ENCODE measurements at places on chromosomes 12 and 14.

DNA sequence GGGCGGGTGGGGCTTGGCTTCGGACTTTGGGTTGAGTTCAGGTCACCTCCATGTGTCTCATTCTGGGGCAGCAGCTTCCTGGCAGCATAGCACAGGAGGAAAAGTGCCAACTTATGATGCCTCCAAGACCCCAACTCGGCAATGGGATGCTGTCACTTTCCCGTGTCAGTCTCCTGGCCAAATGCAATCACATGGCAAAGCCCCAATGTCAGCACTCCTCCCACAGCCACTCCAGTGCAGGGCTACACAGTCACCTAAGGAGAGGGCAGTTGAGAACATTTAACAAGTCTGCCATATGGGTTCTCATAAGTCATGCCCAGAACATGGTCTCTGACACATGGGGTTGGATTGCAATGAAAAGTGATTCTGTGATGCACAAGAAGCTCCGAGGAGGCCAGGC is 26.7 kb downstream of the ELK3 start:
- no peak for DNase-seq

- peak; percentile 86 for DNase-seq
Observed at GRCh38 chr12:56221232-56221756, 428 bp downstream of the RNF41 start.

DNA sequence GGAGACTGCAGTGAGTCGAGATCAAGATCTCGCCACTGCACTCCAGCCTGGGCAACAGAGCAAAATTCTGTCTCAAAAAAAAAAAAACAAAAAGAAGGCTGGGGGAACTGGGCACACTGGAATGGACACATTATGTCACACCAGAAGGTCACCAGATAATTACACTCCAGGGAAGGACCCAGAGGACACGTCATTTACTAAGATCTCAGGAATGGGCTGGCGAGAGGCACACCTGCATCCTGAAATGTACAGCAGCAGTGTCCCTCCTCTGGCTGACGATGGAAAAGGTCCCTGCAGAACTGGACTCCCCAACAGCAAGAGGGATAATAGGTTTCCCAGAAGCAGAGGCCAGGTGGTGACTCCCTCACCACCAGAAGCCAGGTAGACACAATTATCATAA is 243.5 kb downstream of the BCL11B start:
- DNase-seq, result no peak

DNA sequence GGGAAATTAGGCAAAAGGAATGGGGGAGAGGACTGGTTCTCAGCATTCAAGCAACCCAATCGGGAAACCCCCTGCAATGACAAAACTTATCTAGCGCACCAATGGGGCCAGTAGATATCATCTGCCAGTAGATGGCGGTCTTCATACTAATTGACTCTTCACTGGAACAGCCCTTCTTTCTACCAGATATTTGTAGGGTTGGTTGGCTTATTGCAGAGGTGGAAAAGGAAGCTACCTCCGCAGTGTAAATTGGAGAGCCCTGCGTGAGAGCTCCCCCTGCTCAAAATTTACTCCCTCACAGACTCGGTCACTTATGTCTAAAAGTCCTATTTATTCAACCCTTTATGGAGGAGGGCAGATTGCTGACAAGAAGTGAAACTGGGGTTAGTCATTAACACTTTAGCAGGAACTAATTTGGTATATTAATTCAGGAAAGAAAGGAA is 166.1 kb upstream of the CCND2 start:
- peak; percentile 55 for DNase-seq

DNA sequence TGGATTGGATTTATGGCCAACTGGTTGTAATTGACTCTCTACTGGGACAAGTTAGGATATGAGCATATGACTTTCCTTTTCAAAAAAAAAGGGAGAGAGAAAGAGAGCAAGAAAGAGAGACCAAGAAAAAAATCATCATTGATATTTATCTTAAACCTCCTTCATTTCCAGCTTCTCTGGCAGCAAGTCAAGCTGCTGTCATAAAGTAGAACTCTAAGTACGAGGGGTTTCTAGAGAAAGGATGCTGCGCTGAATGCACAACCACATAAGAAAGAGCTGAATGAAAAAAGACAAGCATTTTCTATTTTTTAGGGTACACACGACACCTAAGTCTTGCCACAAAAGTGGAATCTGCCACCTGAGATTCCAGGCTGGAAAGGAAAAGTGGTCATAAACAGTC is 182.6 kb downstream of the SLC25A21 start:
- DNase-seq, result no peak

DNA sequence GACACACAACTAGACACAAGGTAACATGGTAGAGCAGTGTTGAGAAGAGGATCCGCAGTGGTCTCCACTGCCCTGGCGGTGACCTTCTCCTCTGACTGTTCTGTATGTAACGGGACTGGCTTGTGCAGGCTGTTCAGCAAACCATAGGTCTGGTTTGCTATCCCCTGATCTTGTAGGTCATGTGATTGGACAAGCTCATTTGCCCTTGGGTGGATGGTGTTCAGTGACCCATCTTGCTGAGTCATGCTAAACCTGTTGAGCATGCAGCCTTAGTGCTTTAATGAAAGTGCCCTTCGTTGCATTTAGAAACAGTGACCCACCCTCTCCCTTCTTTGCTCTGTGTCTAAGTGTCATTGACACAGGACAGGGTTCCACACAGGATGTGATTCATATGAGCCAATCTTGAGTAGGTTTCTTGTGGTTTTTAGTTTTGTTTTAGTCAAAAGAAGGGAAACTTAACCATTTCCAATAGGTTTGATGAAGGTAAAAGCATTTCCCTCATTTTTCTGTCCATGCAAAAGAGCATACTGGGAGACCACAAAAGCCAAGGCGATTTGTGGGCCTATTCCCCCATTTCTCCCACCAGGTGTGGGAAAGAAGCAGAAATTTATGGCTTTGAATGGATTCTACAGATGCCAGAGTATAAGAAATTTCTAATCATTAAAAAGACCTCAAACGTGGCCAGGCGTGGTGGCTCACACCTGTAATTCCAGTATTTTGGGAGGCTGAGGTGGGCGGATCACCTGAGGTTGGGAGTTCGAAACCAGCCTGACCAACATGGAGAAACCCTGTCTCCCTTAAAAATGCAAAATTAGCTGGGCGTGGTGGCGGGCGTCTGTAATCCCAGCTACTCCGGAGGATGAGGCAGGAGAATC is 32.6 kb upstream of the HIF1A start:
- no peak for DNase-seq

DNA sequence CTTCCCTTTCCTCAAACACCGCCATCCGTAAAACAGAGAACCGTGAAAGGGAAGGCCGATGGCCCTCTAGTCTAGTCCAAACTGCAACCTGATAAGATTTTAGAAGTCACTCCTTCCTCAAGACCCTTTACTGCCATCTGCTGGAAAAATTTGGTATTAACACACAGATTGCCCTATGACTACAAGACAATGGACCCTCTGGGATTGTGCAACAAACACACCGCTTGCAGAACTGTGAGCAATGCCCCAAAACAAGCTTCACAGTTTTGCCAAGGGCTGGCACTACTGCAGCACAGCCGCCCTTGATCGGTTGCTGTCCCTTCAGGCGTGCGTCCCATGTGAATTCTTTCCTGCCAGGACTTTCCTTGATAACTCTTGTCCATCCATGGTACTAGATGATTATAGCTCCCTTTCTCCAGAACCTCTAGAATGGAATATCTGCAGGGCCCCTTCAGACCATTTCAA is 23.1 kb downstream of the LLPH start:
- peak; percentile 52 for DNase-seq

DNA sequence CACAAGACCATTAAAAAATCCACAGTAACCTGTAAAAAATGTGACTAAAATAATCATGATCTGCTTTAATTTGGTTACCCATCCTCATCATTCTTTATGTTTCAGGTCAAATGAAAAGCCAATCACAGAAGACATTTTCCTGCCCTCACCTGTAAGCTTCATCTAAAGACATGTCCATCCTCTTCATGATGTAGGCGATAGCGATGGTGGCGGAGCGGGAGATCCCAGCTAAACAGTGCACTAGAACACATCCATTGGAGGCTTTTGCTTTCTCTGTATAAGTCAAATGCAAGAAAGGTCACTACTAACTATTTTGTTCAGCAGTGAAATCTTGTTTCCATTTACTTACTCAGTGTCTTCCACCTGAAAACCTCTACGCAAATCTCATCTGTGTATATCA is 82.6 kb downstream of the DUSP16 start:
- DNase-seq, result no peak

DNA sequence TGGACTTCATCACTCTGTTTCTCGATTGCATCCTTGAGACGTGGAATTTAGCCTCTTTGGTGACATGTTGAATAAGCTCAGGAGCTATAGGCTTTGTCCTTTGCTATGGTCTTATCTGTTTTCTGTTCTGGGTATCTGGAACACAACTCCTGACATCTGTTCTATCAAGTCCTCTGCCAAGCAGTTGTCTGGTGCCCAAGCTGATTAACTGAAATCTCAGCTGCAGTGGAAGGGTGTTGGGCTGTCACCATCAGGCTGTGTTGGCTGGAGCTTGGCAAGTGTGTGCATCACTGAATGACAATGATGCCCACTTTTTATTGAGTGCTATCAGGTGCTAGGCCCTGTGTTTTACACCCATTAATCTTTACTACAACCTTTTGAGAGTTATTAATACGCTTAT is 77.8 kb downstream of the SMOC1 start:
- DNase-seq, result no peak

DNA sequence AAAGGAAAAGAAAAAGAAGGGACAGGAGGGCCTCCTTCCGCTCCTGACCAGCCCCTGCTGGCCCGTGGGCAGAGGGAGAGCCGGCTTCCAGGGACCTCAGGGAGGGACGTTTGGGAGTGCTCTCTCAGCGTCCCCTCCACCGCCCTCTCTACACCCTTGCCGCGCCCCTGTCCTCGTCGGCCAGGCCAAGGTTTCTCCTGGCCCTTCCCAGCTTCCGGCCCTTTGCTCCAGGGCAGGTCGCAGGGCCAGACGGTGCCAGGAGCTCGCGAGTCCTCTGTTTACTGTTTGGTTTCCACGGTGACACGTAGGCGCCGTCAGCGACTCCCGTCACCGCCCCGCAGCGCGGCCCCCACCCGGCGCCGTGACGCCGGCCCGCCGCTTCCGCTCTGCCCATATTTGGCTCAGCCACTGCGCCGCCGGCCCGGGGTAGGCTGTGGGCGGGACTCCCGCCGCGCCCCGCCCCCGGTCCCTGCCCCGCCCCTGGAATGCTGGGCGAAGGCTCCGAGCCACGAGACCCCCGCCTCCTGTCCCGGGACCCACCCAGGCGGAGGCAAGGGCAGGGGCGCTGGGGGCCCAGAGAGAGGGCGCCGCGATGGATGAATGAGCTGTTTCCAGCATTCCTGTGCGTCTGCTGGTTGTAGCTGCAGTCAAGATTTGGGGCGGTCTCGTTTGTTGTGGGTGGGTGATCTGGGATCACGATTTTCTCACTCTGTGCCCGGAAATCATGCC is 15.5 kb downstream of the FOS start:
- DNase-seq, result peak; percentile 98

DNA sequence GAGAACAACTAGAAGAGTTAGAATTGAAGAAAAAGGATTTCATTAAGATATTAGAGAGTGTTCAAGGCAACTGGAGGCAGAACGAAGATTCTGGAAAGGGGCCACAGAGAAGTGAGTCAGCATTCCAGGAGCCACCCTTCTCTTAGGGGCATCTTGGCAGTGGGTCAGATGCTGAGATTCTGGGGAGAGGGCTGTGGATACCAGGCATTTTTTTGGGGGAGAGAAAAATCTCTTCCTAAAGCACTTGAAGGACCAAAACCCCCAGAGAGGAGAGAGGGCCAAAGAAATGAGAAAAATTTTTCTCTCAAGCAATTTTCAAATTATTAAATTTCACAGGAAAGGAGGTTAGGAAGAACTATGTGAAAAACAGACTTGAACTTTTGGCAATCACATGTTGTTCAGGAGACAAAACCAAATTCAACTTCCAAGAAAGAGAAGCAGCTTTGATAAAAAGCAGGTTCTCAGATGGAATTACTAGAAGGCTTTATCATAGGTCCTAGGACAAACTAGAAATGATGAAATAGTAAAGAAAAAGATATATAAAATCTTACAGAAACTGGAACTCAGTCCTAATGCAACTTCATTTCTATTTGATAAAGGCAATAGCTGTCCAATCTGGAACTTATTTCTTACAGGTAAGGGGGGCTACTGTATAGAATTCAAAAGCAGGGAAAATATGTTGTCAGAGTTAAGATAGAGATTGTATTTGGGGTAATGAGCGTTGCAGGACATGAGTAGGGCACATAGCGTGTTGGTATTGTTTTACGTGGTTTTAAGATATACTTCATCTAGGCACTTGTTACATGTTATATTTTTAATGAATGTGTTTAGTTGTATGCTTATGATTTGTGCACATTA is 1.1 kb upstream of the CLEC2D start:
- DNase-seq, result no peak

DNA sequence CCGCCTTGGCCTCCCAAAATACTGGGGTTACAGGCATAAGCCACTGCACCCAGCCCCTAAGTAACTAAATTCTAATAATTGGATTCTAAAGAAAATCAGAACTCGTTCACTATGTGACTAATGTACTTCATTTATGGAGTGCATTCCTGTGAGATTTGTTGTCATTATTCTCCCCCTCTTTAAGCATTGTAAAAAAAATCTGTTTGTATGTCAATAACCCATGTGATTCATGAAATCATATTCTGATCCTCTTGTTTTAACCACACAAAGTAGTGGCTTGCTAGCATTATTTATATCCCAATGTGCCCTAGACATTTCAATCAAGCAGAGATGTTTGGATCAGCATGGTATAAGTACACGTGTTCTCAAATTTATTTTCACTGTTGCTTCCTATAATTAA is 78.2 kb upstream of the OSBPL8 start:
- DNase-seq, result no peak

DNA sequence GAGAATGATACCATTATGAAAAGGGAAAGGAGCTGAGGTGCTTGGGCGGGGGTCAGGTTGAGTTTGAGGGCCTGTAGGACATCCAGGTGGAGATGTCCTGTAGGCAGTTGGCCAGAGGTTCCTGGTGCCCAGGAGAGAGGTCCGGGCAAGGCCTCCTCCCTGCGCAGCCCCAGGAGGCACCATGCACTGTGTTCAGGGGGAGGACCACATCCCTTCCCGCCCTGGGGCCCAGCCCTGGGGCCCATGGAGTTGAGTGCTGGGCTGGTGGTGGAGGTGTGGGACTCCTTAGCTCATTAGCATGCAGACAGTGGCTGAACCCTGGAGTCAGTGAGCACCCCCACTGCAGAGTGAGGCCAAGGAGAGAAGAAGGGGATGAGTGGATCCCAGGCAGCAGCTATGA is 5.7 kb upstream of the FAIM2 start:
- no peak for DNase-seq

GRCh38 chr12:636632-637031 is 26.6 kb downstream of the NINJ2 start:
- no peak for DNase-seq

DNA sequence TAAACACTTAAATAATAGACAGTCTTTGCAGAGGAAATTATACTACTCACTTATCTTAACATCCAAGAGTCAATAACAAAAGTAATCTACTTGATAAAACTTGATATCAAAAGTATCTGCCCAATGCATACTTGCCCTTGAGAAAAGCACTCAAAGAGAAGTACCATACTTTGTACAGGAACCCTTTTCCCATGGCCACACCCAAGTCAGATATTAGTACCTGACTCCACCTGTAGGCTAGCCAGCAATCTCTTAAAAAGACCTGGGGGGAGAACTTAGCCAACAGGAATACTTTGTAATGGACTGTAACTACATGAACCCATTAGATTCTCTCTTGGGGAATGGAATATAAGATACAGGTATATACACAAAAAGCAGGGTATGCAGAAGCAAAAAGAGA is 99.6 kb upstream of the HECTD1 start:
- no peak for DNase-seq

- DNase-seq, result no peak
Observed at GRCh38 chr14:102666635-102667034, 74.2 kb downstream of the RCOR1 start.

- no peak for DNase-seq
Observed at GRCh38 chr12:7073946-7074345, 13.4 kb downstream of the C1S start.

- DNase-seq, result peak; percentile 85
Observed at GRCh38 chr14:104872469-104873341, 7.6 kb downstream of the CEP170B start.

All from right hindlimb (tissue), 1 donor.